ENCODE measurements at places on chromosomes 4 and X. TPM values are rescaled to one million over a fixed set of nuclear protein-coding genes. Genes with fewer than 3 reads are reported as not detected.

GAGE13 gene
- total RNA-seq: not detected

LGI2 gene
- total RNA-seq: not detected

PLXNB3 gene
- total RNA-seq: 0.28 TPM

CACNA1F gene
- total RNA-seq: 1.4 TPM

EGFL6 gene
- not detected for total RNA-seq

TKTL1 gene
- 1.2 TPM for total RNA-seq

ZCCHC18 gene
- total RNA-seq: 2.8 TPM

ATP8A1 gene
- 41.1 TPM for total RNA-seq
